Activated CD4-positive, alpha-beta T cell treated with anti-CD3 and anti-CD28 coated beads, Interleukin-2, amount 10 ng/mL, durations not matched to agents 24 days and 14 days (primary cell): ENCODE measurements at places on chromosomes 4 and X.

GRCh38 chrX:1491851-1492349 is 39.2 kb upstream of the ASMTL start:
- peak; percentile 89 for DNase-seq

GRCh38 chrX:74525116-74525515 is 89.3 kb downstream of the RLIM start:
- no peak for DNase-seq

DNA sequence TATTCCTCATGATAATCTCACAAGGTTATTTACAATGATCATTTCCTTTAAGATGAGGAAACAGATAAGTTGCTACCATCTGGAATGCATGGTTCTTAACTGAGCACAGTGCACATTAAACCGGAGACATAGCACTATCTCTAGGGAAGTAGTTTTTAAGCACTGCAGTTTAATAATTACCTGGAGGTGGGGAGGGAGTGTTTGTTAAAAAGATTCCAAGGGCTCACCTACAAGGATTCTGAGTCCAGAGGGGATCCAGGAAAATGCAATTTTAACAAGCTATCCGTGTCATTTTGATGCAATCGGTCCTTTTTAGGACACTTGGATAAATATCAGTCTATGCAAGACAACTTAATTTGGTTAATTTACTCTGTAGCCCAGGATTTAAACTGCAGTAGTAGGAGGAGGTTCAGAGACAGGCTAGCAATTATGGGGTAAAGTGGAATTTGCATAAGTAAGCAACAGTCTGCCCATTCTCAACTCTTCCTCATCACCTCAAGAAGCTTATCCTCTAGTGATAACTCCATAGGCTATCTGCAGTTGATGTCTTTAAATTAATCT is 2.8 kb upstream of the PDLIM5 start:
- DNase-seq, result no peak

DNA sequence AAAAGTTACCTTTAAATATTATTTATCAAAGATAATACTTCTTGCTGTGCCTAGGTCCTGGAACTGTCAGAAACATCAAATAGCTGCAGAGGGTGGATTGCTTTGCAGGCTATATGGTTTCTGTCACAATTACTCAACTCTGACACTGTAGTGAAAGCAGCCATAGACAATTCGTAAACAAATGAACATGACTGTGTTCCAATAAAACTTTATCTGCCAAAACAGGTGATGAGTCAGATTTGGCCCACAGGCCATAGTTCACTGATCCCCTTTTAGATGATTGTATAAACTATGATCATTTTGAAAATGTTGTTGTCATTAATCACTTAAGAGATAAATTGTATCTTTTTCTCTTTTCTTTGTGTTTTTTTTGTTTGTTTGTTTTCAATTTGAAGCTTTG is 8.4 kb upstream of the MEPE start:
- no peak for DNase-seq

- no peak for DNase-seq
Observed at GRCh38 chr4:169249214-169249973, 21.4 kb downstream of the SH3RF1 start.

DNA sequence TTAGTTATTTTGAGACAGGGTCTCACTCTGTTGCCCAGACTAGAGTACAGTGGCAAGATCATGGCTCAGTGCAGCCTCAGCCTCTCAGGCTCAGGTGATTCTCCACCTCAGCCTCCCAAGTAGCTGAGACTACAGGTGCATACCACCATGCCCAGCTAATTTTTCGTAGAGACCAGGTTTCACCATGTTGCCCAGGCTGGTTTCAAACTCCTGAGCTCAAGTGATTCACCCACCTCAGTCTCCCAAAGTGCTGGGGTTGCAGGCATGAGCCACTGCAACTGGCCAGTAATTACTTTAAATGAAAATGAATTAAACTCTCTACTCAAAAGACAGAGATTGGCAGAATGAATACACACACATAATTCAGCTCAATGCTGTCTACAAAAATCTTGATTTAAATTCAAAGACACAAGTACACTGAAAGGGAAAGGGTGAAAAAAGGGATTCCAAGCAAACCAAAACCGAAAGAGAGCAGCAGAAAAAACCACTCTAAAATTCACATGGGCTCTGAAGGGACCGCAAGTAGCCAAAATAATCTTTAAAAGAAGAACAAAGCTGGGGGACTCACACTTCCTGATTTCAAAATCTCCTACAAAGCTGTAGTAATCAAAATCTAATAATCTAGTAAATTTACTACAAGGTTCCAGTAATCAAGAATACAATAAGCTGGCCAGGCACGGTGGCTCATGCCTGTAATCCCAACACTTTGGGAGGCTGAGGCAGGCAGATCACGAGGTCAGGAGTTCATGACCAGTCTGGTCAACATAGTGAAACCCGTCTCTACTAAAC is 11.8 kb upstream of the SPON2 start:
- peak; percentile 59 for DNase-seq

- DNase-seq, result peak; percentile 76
Observed at GRCh38 chrX:10722851-10723250, 102.5 kb upstream of the MID1 start.

GRCh38 chr4:102843938-102844337 is 16.6 kb upstream of the UBE2D3 start:
- DNase-seq, result no peak

DNA sequence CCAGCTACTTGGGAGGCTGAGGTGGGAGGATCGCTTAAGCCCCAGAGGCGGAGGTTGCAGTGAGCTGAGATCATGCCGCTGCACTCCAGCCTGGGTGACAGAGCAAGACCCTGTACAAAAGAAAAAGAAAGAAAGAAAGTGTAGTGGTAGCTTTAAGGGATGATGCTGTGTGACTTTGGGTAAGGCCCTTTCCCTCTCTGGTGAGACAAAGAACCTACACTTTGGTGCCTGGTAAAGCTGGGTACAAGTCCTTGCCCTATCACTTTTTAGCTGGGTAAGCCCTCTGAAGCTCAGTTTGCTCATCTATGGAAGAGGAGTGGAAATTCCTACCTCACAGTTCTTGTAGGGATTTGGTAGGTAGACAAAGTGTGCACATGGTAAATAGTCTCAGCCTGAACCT is 1.7 kb upstream of the IQSEC2 start:
- no peak for DNase-seq

DNA sequence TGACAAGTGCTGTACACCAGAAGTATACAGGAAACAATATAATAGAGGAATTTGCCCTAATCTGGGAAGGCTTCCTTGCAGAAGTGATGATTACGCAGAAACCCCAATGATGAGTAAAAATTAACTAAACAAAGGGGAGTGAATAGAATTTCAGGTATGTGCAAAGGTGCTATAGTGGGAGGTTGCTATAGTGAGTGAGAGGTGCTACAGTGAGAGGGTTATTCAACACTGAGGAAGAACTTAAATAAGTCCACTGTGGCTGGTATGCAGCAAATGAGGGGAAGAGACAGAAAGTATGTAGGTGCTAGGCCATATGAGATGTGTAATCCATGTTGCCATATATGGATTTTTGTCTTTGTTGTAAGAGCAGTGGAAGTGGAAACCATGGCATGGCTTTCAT is 69.5 kb downstream of the TRIM2 start:
- DNase-seq, result no peak

DNA sequence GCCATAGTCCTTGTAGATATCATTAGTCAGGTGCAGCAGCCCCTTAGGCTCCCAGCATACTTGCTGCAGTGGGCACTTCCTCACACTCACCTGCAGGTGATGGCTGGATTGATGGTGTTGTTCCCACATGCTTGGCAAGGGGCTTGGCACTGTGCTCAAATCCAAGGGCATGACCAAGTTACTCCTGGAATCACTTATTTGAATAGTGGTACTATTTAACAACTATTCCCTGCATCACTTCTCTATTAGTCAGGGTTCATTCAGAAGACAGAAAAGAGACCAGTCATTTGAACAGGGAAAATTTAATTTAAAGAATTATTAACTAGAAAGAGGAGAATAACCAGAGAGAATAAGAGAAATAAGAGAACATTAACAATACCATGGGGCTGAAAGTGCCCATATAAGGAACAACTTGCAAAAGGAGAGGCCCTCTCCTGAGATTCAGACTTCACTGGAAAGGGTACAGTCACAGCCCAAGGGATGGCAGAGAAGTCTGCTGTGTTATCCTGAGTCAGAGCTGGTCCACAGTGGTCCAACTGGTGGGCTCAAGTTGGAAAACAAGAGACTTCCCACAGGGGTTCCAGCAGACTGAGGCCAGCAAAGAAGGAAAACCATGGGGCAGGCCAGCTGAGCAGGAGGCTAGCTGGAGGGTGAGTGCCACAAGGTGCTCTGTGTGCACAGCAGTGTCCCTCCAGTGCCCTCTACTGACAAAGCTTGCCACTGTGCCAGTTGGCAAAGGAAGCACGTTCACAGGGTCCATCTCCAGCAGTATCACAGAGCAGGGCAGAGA is 9.8 kb downstream of the SPP1 start:
- peak; percentile 79 for DNase-seq

- DNase-seq, result peak; percentile 77
Observed at GRCh38 chr4:76950052-76950955, 752 bp downstream of the SEPTIN11 start.

DNA sequence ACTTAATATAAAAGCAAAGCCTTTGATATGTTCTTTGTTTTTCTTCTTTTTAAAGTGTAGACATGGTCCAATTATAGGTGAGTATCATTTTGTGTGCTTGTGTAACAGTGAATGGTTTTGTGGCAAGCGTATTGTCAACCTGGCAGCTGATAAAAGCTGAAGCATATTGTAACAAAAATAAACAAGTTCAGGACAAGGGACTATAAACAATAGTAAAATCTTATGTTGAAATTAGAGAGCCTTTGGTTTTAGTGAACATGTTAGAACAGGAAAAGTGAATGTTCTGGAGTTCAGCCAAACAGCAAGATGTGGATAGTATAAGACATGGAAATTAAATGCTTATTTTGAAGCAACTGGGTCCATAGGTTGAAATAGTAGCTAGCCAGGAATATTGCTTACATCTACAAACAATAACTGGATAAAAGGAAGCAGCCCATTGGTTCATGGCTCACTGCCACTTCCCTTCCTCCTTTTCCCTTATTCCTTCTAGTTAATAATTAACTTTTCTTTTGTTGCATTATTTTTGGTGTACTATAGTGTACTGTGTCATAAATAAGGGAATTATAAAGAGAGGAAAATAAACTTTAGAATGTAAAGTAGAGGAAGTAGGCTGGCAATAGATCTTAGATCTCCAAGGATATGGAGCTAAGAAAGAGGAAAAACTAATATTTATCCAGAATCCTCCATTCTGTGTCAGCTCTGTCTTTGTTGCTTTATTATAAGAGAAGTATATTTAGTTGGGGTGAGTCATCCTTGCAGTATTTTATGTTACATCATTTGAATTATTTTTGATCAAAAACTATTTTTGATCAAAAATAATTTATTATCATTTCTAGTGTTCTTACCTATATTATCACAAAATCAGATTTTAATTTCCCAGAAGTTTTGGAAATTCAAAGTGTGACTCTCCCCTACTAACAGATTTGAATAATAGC is 65.6 kb downstream of the MRPL1 start:
- DNase-seq, result no peak

GRCh38 chr4:118346495-118346894 is 6.3 kb downstream of the PRSS12 start:
- no peak for DNase-seq
